ENCODE measurements at places on chromosomes 5 and 9.

GRCh38 chr9:125784286-125785049, 37.3 kb downstream of the PBX3 start:
- no peak for DNase-seq

DNA sequence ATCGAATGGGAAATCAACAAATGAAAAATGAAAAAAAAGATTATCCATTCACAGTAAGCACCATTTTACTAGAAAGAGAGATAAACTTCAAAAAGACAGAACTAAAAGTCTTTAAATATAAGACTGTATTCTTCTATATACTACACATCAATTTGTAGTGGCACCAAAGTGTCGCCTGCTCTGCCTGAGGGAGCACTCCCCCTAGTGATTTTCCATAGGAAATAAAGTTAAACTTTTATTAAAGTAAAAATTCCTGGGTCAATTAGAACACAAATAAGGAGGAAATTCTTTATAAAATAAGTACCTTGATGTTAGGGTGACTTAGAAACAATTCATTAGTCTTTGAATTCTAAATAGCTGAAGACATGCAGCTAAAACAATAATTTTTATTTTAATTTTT, 9.7 kb downstream of the RAD1 start:
- no peak for DNase-seq

DNA sequence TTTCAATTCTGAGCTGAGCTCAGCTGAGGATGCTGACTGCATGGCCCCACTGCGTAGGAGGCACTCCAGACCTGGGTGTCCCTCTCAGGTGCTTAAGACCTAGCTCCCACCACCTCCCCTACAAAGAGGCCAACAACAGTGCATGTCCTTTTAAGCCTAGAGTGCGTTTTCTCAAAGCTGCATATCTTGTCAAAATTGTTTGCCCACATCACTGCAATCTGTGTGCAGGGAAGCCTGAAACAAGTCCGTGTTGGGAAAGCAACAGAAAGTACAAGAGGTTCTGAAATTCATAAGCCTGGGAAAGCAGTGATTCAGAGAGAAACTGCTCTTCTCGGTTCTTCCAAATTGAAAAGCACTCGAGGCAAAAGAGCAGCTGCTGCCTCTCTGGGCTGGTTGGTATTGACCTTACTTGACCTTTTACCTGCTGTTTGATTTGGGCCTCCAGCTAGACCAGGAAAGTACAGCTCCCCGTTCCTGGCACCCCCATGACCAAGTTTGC, 238.4 kb downstream of the NR2F1-AS1 start:
- DNase-seq, result no peak

- DNase-seq, result no peak
Observed at GRCh38 chr9:16121601-16122286, 568.9 kb downstream of the CCDC171 start.

DNA sequence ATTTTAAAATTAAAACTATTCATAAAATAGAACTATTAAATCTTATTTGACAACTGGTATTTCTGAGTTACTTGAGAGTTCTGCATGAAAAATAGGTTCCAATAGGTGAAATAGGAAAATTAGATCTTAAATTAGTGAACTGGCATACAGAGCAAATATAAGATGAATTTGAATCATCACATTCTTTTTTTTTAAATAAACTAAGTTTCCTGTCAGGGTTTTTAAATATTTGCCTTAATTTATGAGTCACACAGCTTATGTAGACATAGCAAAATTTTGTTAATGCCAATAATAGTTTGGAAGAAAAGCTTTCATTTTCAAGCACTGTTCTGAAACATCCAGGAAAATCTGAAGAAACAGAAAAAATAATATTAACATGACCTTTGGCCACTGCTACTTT, 311.7 kb upstream of the HAPLN1 start:
- DNase-seq, result no peak

- DNase-seq, result no peak
Observed at GRCh38 chr9:115057559-115057958, 60.4 kb downstream of the TNC start.

DNA sequence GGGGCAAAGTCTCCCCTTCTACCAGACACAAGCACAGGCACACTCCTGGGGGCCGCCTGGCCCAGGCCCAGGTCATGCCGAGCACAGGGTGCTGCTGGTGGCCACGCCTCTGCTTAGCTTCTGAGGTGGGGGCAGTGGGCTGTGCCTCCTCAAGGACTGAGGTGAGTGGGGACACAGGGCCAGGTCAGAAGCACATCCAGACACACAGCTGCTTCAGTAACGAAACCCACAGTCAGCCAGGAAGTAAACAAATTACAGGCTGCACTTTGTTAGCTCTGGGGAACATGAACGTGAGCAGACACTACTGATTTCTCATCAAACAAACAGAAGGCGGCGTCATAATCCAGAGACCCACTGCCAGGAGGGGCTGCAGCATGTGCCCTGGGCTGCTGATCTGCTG, 192.4 kb downstream of the HSPA4 start:
- no peak for DNase-seq

GRCh38 chr9:89436326-89436725, 61.6 kb downstream of the SEMA4D start:
- no peak for DNase-seq

GRCh38 chr5:177306674-177307543, 3.3 kb downstream of the PRELID1 start:
- DNase-seq, result no peak

Measured in stimulated activated CD8-positive, alpha-beta memory T cell treated with anti-CD3 and anti-CD28 coated beads, Interleukin-15, amount 100 ng/mL, for 48 hours (primary cell).